NCI-H2171 treated with DMSO at 0.1 percent for 48 hours (cell line): ENCODE measurements at places on chromosomes 2 and 18.
A peak's percentile ranks its signal among the peaks of the same experiment; 100 is the strongest.

- no peak for DNase-seq
These were observed 315.9 kb downstream of the FBXO15 start for GRCh38 chr18:73831688-73832087.

GRCh38 chr2:6421888-6422287 is 443.8 kb downstream of the CMPK2 start:
- DNase-seq: no peak

GRCh38 chr2:161102770-161103450 is 57.3 kb upstream of the TANK start:
- DNase-seq: peak; percentile 66

- no peak for DNase-seq
These were observed 620 bp upstream of the RPL37A start for GRCh38 chr2:216498070-216498378.
